Anterior cingulate cortex (tissue), 58 donors: ENCODE measurements at places on chromosomes 12 and 14.

DNA sequence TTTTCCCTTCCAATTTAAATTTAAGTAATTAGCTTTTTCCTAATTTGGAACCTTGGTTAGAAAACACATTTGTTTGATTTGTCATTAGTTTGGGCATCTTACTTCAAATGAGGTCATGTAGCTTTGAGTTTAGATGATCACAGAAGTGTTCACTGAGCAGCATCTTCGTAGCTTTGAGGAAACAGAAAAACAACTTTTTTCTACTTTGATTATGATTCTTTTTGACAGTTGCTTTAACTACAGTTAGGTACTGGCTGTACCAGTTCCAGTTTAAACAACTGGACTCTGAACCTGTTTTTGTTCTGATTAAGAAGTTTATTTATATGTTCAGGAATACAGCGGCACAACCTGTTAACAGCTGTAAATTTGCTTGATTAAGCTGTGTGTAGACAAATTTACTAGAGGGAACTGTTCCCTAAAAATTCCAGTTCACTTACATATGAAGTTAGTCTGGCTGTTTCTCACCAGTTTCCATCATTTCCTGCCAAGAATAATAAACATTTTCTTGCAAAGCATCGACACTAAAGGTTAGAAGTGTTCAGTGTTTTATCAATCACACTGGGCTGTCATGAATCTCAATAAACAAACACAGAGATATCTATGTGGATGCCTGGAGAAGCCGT lies 191.9 kb downstream of the RAD51B start:
- no peak for DNase-seq

GRCh38 chr14:75234173-75235115 lies 44.2 kb upstream of the FOS start:
- DNase-seq = peak; percentile 40

DNA sequence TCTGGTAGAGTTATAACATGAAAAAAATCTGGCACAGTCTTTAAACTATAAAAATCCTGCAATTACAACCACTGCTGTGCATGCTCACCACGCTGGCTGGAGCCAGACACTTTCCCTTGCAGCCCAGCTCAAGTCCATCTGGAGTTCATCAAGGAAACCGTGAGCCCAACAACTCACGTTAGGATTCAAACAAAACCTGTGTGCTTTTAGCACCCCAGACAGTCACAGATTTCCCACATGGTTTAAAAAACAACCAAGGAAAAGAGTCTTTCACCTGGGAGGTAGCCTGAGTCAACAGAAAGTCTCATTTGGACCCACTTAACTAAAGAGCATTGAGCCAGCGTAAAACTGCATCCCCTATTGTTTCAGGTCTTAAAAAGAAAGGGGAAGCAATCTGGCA lies 4.7 kb downstream of the LRIG3 start:
- DNase-seq = peak; percentile 3

DNA sequence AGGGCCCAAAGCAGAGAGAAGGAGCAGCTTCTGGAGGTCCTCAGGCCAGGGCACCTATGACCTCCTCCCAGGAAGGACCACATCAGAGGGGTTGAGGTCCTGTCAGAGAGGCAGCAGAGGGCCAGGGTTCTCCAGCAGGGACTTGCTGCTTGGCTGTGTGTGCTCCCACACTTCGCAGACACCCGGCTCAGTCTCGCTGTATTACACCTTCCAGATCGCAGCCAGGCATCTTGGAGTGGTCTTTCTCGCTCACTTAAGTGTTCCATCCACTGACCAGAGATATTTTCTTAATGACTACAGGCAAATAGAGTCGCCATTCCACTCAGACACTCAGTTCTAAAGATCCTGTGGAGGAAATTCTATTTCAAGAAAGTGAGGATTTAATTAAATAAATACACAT lies 84.3 kb downstream of the PRIMA1 start:
- DNase-seq = no peak
